ENCODE measurements at places on chromosomes 1 and 21. TPM values are rescaled to one million over a fixed set of nuclear protein-coding genes. Genes with fewer than 3 reads are reported as not detected.

Gene UTS2
- total RNA-seq, result not detected

DNA sequence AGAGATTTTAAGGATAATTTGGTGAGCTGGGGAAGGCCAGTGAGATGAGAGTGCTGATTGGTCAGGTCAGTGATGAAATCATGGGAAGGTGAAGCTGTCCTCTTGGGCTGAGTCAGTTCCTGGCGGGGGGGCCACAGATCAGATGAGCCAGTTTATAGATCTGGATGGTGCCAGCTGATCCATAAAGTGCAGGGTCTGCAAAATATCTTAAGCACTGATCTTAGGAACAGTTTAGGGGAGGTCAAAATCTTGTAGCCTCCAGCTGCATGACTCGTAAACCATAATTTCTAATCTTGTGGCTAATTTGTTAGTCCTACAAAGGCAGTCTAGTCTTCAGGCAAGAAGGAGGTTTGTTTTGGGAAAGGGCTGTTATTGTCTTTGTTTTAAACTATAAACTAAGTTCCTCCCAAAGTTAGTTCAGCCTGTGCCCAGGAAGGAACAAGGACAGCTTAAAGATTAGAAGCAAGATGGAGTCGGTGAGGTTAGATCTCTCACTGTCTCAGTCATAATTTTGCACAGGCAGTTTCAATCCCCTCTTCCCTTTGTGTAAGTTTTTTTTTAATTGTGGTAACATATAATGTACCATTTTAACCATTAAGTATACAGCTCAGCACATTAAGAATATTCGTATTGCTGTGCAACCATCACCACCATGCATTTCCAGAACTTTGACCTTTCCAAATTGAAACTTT, 39.4 kb downstream of the PTAFR start:
- no peak for DNase-seq

DNA sequence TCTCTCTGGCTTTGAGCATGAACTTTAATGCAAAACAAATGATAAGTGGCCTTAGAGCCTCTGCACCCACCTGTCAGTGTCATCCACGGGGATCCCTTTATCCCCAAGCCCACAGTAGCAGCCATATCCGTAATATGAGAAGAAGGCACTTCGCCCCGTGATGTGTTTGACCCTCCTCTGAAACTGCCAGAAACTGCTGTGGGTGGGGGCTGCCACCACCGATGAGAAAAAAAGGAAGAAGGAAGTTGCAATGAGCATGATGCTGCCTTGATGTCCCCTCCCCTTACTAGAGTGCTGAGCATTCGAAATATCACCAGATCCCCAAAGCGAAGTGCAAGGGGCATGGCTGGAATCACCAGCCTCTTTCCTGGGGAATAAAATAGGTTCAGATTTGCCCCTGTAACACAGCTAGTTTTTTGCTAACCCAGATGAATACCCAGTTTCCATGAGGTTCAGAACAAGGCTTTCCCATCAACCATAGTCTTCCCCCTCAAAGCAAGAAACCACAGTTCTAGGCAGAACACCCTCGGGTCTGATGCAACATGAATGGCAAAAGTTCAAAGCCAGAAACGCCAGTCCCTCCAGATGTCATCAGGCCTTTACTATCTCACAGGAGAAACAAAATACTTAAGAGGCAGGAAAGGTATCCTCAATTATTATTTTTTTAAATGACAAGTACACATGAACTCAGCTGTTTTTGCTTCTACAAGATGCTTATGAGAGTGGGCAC, 10.8 kb upstream of the UBXN10 start:
- DNase-seq, result no peak

Gene NECTIN4
- not detected for total RNA-seq

- DNase-seq, result no peak
These were observed 15.2 kb upstream of the GPR153 start for GRCh38 chr1:6275826-6276782.

Gene S100A12
- not detected for total RNA-seq

Gene OR2L13
- not detected for total RNA-seq

- no peak for DNase-seq
These were observed 16.3 kb downstream of the FAAH start for GRCh38 chr1:46410156-46411009.

DNA sequence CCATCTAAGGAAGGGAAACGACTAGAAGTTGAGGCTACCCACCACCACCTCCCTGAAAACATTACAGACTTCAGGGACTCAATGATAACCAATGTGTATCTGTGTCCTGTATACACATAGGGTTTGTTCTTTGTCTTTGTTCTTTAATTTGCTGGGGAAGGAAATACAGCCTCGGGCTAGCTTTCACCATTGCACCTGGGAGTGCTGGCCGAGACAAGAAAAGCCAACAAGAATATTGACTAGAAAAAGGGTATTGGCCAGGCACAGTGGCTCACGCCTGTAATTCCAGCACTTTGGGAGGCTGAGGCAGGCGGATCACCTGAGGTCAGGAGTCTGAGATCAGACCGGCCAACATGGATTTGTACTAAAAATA, 50.4 kb downstream of the MDM4 start:
- DNase-seq, result no peak

DNA sequence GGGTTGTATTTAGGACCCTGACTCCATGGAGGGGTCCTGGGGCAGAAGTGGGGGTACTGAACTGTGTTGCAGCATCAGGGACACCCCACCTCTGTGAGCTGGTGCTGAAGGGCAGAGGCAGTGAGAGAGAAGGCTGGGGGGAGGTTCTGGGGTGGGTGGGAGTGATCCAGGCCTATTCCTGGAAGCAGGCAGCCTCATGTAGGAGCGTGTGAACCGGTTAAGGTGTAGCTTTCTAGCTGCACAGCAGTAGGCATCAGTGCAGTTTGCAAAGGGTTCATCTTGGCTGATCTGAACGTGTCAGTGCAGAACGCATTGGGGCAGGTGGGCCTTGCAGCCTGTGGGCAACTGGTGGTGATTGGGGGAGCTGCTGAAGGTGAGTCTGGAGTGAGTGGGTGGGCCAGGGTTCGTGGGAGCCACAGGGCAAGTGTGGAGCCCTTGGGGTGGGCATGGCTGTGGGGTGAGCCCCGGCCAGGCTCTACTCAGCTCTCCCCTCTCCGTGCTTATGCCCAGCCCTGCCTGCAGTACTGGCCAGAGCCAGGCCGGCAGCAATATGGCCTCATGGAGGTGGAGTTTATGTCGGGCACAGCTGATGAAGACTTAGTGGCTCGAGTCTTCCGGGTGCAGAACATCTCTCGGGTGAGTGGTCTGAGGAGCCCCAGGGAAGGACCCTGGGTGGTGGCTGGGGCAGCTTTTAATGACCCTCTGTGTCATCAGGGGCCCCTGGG, 86.7 kb downstream of the PTPRU start:
- no peak for DNase-seq

- DNase-seq, result no peak
These were observed 1371.0 kb downstream of the KCNT2 start for GRCh38 chr1:195236991-195237889.

Gene EEIG2
- 9.6 TPM for total RNA-seq

- no peak for DNase-seq
These were observed 18.2 kb upstream of the CTSK start for GRCh38 chr1:150826299-150826698.

Gene B3GALT2
- not detected for total RNA-seq

Gene PM20D1
- total RNA-seq, result not detected

DNA sequence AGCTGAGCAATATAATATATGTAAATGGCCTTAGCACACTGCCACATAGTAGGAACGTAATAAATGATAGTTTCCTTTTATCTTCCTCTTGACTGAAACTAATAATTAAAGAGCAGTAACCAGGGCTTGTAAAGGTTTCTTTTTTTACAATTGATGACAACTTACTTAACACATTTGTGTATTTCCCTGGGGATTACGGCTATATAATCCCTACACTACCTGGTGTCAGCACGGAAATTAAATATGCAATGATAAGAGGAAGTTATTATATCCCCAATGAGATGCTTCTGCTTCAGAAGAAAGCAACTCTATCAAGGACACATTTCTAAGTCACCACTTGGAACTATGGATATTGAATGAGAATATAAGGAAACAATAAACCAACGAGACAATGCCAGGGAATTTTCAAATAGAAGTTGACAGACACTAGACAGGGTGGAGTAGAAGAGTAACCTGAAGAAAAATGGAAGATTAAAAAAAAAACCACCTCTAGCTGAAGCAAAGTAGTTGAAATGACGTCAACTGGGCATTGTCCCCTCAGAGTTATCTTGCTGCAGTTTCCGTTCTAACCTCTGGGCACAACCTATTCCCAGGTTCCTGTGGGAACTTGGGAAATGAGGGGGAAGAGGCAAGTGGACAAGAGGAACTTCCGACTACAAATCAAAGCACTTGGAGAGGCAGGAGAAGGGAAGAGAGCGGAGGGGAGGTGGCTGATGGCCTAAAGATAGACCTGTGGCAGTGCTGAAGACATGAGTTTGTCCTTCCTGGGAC, 66.5 kb downstream of the PLPP3 start:
- DNase-seq, result no peak

DNA sequence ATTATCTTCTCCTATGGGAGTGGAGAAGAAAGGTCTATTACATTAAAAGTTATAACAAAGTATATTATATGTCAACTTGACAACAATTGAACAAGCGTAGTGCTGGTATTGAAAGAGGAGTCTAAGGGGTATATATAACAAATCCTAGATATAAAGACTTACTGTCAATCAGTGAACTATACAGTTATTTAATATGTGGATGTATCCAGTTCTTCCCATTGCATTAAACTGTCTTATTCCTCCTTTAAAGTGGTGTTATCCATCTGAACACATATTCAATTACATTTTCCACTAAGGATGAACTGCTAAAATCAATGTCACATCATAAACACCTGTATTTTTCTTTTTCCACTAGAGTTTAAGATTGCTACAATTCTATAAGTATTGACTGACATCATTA, 438.8 kb downstream of the DPYD start:
- DNase-seq, result no peak

Gene PCBP3
- total RNA-seq, result not detected

GRCh38 chr1:180177931-180178330, 23.3 kb downstream of the QSOX1 start:
- no peak for DNase-seq

Gene SLAMF9
- not detected for total RNA-seq

Gene SPRR1B
- not detected for total RNA-seq

DNA sequence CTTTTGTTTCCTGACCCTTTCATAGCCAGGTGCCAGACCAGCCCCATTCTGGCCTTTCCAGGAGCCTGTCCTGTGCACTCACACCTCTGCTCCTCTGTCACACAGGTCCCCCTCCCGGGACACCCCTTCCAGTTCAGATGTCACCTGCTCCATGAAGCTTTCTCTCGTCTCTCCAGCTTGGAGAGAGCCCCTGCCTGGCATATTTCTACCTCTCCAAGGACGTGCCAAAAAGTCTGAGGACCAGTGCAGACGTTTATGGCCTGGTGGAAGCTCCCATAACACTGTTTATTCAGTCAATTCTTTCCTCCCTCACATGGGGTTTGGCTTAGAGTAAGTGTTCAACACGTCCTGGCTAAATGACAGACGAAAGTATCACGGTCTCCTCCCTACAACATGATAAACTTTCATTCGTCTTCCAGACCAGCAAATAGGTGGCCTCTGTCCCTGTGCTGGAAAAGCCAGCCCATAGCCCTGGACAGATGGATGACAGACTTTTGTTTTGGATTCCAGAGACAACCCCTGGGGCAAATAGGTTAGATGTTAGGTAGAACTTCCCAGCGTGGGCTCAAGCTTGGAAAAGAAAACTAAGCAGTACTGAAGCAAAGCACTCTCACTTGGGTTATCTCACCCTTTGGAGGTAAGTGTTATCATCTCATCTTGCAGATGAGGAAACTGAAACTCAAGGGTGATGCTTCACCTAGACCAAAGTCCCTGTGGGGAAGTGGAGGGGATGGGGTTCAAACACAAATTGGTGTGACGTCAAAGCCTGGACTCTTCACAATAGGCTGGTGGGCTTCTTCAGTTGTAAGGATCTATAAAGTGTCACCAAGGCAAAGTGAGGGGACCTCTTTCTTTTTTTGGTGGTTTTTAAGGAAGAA, 52.9 kb upstream of the ECE1 start:
- no peak for DNase-seq

Gene OR2T12
- total RNA-seq, result not detected

Gene SLC5A9
- total RNA-seq, result 13.3 TPM

- no peak for DNase-seq
These were observed 177.7 kb downstream of the VAV3 start for GRCh38 chr1:107787299-107787698.

DNA sequence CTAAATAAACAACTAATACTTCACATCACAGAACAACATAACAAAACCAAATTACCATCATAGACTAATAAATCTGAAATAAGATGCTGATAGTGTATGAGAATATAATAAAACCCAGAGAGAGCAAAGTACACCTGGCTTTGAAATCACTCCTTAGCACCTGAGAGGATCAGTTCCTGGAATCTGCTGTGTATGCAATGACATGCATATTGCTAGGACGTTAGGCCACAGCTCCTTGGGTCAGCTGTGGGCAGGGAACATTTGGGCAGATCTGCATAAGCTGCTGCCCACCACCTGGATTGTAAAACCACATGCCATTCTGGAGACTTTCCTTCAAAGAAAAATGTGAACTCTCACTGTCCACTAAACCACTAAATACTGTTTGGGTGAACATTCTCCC, 81.1 kb downstream of the NR5A2 start:
- DNase-seq, result no peak

Gene HPCAL4
- not detected for total RNA-seq

- DNase-seq, result no peak
These were observed 138.4 kb upstream of the LHX8 start for GRCh38 chr1:74995821-74996220.

DNA sequence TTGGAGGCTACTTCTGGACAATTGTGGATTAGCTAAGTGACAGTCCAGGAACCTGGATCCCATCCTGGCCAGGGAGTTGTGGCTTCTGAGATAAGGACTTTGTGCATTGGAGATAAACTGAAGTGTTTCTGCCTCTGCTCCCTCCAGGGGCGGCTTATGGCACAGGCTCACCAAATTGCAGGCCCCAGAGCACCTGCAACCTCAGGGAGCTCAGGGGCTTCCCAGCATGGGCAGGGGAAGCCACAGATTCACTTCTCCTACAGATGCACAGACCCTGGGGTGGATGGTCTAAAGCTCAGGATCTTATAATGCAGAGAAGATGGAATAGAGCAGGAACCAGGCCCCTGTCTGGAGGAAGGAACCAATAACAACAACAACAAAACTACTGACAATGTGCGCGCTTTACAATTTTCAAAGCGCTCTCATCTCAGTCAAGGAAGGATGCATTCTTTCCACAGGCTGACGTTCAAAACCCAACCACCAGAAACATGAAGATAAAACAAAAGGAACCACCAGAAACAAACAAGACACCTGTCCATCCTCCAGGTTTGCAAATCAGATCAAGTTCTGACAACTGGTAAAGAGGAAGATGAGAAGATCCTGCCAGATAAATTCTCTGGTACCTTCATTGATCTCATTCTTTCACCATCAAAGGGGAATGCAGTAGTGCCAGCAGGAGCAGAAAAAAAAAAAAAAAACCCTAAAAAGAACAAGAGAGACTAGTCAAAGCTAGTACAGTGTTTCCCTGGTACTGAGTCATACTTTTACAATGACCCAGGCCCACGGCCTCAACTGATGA, 121.0 kb upstream of the IRF2BP2 start:
- no peak for DNase-seq

DNA sequence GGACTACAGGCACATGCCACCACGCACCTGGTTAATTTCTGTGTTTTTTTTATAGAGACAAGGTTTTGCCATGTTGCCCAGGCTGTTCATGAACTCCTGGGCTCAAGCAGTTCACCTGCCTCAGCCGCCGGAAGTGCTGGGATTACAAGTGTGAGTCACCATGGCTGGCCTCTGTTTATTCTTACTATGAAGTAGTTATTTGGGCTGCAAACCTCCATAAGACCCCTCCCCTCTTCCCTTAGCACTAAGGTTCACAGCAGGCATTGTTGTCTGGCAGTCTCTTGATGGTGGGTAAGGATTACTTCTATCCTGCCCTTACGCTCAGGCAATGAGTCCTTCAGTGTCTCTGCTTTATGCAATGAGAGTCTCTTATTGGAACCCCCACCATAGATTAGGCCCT, 51.8 kb downstream of the ANGPTL1 start:
- no peak for DNase-seq

Measured in ascending aorta (tissue), 2 donors.